Kidney epithelial cell (primary cell): ENCODE measurements at places on chromosomes 5 and 9. TPM values are rescaled to one million over a fixed set of nuclear protein-coding genes. Genes with fewer than 3 reads are reported as not detected.

Gene CER1
- total RNA-seq: not detected in 2 replicates

GRCh38 chr9:35847792-35848572 is 19.0 kb downstream of the TMEM8B start:
- DNase-seq: peak; percentile 44

DNA sequence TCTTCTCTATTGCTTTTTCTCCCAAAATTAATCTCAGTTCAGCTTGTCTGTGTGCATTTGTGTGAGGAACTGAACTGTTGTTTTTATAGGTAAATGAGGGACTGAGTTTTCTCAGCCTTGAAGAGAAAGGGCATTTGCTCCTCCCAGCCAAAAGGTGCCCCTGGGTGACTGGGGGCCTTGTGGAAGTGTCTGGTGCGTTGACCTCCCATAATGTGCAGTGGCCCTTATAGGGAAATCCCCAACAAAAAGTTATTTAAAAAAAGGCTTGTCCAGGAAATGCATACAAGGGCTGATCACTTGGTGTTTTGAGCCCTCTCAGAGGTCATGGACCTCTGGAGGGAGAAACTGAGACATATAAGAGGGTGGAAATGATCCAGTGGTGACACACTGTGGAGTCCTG is 239.7 kb upstream of the KLF9 start:
- no peak for DNase-seq

DNA sequence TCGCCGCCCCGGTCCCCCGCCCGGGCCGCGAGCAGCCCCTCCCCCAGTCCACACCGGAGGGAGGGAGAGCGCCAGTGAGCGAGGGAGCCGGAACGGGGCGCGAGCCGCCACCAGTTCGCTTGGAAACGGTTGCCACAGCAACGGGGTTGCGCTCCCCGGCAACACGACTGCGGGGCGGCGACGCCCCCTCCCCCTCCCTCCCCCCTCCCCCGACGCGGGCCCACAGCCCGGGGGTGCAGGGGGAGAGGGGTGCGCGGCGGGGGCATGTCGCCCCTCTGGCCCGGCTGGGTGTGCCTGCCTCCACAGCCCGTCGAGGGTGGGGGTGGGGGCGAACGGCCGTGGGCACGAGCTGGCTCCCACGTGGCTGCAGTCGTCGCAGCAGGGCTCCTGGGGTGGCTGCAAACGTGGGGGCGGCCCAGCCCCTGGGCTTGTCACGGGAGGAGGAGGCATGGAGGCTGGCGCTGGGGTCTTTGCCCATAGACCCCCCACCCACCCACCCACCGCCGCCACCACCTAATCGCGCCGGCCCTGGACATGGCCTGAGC is 524 bp downstream of the PRR7 start:
- no peak for DNase-seq

DNA sequence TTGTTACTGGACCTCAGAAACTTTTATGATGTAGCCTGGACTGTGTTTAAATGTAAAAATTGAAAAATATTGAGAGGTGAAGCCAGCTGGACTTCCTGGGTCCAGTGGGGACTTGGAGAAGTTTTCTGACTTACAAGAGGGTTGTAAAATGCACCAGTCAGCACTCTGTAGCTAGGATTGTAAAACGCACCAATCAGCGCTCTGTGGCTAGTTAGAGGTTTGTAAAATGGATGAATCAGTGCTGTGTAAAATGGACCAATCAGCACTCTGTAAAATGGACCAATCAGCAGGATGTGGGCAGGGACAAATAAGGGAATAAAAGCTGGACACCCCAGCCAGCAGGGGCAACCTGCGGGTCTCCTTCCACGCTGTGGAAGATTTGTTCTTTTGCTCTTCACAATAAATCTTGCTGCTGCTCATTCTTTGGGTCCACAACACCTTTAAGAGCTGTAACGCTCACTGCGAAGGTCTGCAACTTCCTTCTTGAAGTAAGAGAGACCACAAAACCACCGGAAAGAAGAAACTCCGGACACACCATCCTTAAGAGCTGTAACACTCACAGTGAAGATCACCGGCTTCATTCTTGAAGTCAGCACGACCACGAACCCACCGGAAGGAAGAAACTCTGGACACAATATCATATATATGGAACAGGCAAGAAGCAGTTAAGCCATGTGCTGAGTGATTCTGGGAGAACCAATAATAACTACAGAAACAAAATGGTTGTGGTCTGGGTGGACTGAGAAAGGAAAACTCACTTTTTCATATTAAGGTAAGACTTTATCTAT is 201.3 kb downstream of the GABRG2 start:
- no peak for DNase-seq
